ENCODE measurements at places on chromosomes 11 and 22. TPM values are rescaled to one million over a fixed set of nuclear protein-coding genes. Genes with fewer than 3 reads are reported as not detected.

The OR4C46 gene
- not detected for polyA plus RNA-seq

The DGCR2 gene
- polyA plus RNA-seq, result 71.5 TPM

The RASGRP2 gene
- 2.6 TPM for polyA plus RNA-seq

The CD3D gene
- 0.50 TPM for polyA plus RNA-seq

Data from left kidney (tissue), 8 donors.